ENCODE measurements at places on chromosomes 5 and 9. TPM values are rescaled to one million over a fixed set of nuclear protein-coding genes. Genes with fewer than 3 reads are reported as not detected.

DNA sequence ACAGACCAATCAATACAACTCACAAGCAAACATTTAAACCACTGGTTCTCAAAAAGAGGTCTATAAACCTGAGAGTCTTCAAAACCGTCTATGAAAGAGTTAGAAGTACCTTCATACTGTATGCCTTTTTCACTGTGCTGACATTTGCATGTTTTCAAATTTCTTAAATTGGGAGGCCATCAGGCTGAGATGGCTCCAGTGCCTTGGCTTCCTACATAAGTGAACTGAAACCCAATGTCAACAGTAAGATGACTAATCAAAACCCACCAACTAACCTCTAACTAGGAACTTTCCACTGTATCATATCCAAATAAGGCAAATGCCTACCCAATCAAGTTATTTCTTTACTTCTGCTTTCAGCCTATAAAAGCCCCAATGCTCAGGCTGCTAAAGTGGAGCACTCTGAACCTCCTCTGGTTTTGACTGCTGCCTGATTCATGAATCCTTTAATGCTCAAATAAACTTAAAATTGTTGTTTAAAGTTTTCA lies 35.1 kb downstream of the FAM13B start:
- DNase-seq: no peak
- no peaks in the 10 kb centered on the region for H3K27me3 ChIP-seq

GRCh38 chr5:320524-321229 lies 837 bp upstream of the AHRR start:
- H3K4me1 ChIP-seq: peaks cover 55% of the 10 kb centered on the region
- H3K4me3 ChIP-seq: peak overlapping the region; percentile 66
- peak overlapping the region; percentile 71 for H3K27ac ChIP-seq

- DNase-seq: no peak
- H3K36me3 ChIP-seq: no peaks in the 10 kb centered on the region
- peak overlapping the region; percentile 100 for H3K27ac ChIP-seq
- H3K27me3 ChIP-seq: no peaks in the 10 kb centered on the region
Measured at GRCh38 chr9:37468620-37469019, 3.4 kb upstream of the ZBTB5 start.

The C5orf58 gene
- 0.15 TPM for total RNA-seq

The SPOCK1 gene
- total RNA-seq: 15.6 TPM
